Activated gamma-delta T cell (primary cell): ENCODE measurements at places on chromosomes 1 and 21.

- DNase-seq: no peak
Measured at GRCh38 chr1:211741116-211741515, 65.7 kb upstream of the NEK2 start.

DNA sequence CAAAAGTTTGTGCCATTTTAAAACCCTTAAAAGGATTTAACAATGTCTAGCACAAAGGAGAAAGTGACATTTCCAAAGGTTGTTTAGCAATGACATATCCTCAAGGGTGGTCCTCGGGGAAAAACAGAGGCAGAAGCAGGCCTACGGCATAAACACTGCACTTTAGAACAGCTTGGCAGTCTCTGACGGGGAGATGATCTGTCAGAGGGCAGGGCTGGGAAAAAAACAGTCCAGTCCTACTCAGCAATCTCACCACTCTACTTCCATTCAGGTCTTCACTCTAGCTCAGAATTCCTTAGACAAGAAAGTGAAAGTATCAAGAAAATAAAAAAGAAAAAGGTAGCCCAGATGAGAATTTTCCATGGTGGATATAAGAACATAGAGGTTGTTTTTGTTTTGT lies 4.1 kb downstream of the CRYZ start:
- no peak for DNase-seq

DNA sequence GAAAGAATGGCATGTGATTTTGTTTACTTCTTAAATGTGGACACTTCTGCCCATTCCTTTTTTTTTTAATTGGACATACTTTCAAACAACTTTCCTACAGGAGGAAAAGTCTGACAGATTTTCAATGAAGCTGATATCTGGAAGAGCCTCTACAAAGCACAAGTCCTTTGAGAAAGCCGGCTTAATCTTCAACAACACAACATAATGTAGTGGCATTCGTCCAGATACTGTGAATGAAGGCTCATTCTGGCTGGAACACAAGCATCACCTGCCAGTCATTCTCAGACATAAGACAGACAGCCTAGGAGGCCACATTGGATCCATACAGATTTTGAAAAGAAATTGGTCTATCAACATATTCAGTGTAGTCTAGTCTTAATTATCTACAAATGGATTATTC lies 4.9 kb downstream of the OTUD7B start:
- DNase-seq: no peak

DNA sequence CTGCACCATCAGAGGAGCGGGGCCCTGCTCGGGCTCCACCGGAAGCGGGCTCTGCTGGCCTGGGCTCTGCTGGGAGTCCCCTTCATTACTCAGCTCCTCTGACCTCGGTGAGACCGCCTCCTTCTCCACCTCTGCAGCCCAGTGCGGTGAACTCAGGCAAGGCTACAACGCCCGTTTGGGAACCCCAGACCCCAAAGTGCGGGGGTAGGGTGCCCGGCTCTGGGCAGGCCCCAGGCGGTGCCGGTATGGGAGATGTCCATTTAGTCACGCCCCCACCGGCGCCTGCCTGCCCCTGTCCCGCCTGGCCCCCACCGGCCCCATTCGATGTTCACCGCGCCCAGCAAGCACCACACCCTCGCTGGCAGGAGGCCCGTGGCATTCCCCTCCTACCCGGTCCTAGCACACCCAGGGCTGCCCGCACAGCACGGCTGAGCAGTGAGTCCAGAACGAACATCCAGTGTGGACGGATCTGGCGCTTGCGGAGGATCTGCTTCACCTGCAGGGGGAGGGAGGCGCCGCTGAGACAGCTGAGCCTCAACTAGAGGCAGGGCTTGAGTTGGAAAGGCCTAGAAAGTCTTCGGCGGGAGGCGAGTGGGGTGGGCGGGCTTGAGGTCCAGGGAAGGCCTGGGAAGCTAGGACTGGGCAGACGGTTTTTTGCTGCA lies 10.0 kb downstream of the MAP3K6 start:
- no peak for DNase-seq

- DNase-seq: no peak
Measured at GRCh38 chr1:151513626-151514121, 2.5 kb downstream of the CGN start.

DNA sequence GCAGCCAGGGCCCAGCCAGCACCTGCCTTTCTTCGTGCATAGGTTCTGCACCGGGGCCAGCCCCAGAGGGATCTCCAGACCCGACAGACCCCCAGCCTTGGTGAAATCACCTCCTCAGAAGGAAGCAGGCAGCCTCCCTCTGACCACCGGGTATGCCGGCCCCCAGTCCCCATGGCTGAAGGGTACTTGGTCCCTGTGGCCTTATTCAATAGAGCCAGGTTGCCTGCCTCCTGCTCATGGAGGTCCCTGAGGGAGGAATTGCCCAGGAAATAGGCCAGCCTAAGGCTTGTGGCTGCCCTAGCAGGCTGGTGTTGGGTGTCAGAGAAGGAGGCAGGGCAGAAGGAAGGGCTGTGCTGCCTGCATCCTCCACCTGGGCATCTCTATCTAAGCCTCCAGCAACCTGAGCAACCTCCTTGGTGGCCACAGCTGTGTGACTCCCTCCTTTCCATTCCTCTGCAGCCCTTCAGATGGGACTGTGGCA lies 338.2 kb upstream of the VAMP3 start:
- DNase-seq: no peak

DNA sequence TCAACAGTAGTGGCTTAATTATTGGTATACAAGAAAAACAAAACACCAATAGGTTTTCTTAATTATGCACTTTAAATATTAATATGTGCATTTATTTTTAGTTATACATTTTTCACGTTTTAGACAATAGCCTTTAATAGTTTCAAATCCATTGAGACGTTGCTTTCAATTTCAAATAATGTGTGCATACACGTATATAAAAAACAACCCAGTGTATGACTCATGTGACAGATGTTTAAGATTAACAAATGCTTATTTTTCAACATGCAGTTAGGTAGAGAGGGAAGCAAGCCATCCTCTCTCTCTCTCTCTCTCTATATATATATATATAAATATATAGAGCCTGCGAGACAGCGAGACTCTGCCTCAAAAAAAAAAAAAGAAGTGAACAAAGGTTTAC lies 24.3 kb downstream of the EYA3 start:
- no peak for DNase-seq

- DNase-seq: no peak
Measured at GRCh38 chr1:214281720-214282629, 1.0 kb downstream of the SMYD2 start.

GRCh38 chr1:41423511-41424191 lies 60.8 kb downstream of the EDN2 start:
- no peak for DNase-seq

GRCh38 chr1:151384584-151384983 lies 12.1 kb upstream of the SELENBP1 start:
- DNase-seq: no peak

DNA sequence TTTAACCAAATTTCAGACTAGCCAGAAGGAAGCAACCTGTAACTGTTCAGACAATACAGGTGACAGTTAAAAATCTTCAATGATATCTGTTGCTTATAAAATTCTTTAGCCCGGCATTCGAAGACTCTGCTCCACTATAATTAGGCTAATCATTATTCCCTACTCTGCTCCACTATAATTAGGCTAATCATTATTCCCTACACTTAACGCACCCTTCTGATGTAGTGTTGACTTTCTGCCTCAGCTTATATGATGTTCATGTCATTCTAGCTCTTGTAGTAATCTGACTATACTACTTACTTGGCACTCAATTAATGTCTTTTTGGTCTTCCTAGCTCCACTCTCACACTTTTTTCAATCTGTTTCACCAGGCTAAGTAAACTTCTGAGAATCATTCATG lies 13.3 kb downstream of the TESK2 start:
- no peak for DNase-seq
